ENCODE measurements at places on chromosomes 13 and 19.

DNA sequence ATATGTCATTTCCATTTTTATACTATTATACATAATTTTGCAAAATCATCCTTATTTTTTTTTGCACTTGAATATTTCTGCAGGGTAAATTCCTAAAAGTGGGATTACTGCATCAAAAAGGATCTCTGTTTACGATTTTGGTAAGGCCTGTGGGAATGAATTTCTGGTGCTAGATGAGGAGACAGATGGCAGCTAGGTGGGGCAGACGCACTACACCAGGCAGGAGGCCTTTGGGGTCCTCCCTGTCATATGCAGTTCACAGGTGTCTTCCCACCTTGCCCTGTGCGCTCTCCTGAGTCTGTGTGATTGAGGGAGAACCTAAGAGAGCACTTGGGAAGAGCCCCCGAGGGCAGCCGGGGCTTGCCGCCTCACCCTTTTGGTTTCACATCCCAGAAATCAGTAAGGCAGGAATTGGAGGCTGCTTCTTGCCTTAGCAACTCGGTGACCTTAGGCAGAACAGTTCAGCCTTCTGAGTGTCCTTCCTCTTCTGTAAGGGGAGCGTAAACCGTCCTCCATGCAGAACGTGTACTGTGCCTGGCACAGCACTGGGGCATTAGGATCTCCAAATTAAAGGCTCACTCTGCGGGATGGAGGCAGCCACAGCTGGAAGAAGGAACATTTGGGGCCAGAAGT lies 13.4 kb upstream of the GJB2 start:
- no peak for DNase-seq

- DNase-seq, result no peak
Observed at GRCh38 chr19:16678498-16678897, 17.6 kb downstream of the TMEM38A start.

DNA sequence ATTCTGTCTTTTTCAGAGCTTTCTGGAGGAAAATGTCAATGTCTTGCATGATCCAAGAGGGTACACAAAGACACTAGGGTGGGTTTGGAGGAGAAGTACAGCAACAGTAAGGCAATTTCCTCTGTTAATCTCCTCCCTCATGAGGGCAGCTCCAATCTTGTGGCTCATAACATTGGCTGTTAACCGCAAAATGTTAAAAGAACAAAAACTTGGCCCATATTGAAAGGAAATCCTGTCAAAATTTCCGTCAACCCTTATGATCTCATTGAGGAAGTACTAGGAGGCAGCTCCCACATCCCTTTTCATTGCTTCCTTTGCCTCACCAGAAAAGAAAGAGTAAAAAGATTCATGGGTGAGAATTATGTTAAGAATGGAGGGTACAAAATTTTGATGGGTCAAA lies 11.6 kb downstream of the OXGR1 start:
- no peak for DNase-seq

- no peak for DNase-seq
Observed at GRCh38 chr13:44739120-44739519, 163.0 kb upstream of the TSC22D1 start.

GRCh38 chr13:43611281-43612273 lies 175.2 kb downstream of the ENOX1 start:
- DNase-seq, result no peak

- DNase-seq, result no peak
Observed at GRCh38 chr13:48221686-48222187, 11.3 kb upstream of the ITM2B start.

- DNase-seq, result no peak
Observed at GRCh38 chr19:5534787-5535586, 32.8 kb downstream of the TINCR start.

GRCh38 chr13:102443249-102443648 lies 41.4 kb upstream of the FGF14 start:
- DNase-seq, result no peak

- no peak for DNase-seq
Observed at GRCh38 chr19:52662631-52663030, 24.5 kb upstream of the ZNF83 start.

DNA sequence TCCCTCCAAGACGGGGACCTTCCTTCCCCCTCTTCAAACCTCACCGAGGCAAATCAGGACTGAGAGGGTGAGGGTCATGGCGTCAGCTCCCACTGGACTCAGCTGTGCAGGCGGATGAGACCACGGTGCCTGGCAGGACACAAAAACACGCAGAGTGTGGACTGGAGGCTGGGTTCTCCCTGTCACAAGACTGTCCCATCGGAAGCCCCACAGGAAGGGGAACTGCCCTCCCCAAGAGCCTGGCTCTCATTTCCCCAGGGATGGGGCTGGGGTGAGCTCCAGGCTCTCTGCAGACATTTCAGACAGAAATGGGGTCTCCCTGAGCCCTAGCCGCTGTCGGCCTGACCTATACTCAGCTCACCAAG lies at the start of gene LILRB5:
Gene LILRB5, minus strand, starts transcription at position 158 of the 365 bp plus-strand sequence. Its CDS starts 80 bp downstream, at position 78.
- DNase-seq, result no peak

DNA sequence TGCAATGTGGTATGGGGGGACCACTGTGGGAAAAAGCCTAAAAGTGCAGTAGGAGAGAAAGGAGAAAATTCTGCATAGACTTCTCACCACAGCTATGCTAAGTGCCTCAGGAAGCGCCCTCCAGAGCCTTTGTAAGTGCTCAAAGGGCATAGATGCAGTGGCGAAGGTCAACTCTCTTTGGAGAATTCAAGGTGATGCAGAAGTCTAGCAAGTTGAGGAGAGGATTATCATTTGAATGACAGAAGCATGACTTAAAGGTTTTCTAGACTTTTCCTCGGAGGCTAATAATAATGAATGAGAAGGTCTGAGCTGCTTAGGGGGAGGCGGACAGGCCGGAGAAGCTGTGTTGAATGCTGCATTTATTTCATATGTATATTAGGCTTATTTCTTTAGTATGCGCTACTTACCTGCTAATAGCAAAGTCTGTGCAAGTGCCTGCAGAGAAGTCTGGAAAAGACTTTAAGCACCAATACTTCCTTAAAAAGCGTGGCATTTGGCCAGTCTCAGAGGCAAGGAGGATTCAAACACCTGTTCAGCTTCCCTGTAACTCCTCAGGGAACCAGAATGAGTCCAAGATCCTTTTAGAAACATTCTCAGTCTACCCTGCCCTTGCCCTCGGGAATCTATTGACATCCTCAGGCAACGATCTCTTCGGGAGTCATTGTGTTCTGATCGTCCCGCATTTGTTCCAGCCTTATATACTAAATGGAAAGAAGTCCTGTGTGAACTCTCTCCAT lies 56.2 kb downstream of the FLT1 start:
- DNase-seq, result no peak

DNA sequence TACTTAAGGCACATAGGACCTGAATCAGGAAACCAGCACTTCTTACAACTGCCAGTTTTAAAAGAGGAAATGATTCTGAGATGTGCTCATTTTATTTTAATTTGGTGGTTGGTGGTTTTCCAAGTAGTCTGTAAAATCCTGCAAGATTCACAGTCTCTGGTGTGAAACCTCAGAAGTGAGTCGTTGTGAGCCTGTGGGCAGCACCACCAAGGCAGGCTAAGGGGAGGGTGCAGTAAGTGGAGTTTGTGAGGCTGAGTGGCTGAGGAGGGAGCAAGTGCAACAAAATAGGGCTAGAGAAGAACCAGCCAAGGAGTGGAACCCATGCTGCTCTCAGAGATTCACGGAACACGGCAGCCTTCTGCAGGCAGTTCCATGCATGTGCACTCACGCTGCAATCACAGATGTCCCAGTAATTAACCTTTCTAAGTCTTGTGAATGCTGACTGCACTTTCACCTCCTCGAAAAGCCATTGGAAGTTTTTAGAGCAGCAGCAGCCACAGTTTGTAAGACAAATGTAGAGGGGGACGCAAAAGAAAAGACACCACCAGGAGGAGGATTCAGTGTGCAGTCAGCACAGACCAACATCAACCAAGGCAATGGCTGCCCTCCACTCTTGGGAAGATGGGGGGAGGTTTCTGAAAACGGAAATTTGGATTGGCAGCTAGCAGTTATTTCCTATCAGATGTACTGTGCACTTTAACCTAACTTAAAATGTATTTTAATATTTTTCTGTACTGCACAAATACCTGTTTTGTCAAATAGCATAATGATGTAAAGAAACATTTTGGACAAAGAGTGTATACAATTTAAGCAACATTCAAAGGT lies 44.9 kb downstream of the ESD start:
- no peak for DNase-seq

DNA sequence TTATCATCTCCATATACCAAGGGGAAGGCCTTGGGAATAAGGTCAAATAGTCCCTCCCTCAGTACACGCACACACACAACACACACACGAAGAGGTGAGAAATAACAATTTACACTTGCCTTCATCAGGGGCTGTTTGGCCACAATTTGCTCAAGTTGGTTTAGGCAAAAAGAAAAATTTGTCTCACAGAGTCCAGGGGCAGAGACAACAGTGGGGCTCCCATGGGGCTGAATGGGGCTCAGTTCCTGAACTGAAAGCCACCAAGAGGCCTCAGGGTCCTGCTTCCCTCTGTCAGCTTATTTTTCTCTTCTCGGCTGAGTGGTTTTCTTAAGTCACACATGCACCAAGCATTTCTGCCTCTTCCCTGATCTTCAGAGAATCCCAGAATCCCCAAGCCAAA lies 35.5 kb downstream of the PCDH8 start:
- DNase-seq, result no peak

DNA sequence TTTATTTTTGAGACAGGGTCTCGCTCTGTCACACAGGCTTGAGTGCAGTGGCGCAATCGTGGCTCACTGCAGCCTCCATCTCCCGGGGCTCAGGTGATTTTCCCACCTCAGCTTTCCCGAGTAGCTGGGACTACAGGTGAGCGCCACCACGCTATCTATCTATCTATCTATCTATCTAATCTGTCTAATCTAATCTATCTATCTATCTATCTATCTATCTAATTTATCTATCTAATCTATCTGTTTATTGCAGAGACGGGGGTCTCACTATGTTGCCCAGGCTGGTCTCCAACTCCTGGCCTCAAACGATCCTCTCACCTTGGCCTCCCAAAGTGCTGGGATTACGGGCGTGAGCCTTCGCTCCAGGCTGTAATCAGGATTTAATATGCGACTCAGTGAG lies 587 bp downstream of the ZNF613 start:
- DNase-seq, result no peak

DNA sequence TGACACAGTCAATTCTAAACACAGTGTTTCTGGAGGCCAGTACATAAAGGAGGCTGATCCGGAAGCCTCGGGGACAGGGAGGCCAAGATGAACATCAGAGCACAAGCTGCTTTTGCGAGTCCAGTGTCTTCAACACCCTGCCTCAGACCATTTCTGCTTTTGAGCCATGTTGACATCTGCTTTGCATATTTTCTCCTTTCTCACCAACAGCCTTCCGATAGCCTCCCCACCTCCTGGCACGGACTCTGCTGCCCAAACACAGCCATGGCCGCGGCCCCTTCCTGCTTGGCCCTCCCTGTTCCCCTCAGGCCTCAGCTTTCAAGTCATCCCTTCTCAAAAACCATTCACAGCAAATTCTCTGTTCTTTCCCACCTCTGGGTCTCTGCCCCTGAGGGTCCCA lies 3.6 kb downstream of the LRRC25 start:
- no peak for DNase-seq

Measured in esophagus squamous epithelium (tissue), 5 donors.